Activated CD8-positive, alpha-beta memory T cell treated with anti-CD3 and anti-CD28 coated beads, Interleukin-2, amount 10 ng/mL, durations not matched to agents 7 days and 5 days (primary cell): ENCODE measurements at places on chromosomes 6 and 20.

- no peak for DNase-seq
- H3K36me3 ChIP-seq = peaks cover 5% of the 10 kb centered on the region
- peaks cover 4% of the 10 kb centered on the region for H3K27me3 ChIP-seq
- no peak overlapping the region for H3K27ac ChIP-seq
- no peak overlapping the region for H3K4me3 ChIP-seq
Observed at GRCh38 chr6:43735642-43736199, 34.3 kb upstream of the VEGFA start.

- no peaks in the 10 kb centered on the region for H3K36me3 ChIP-seq
- H3K4me1 ChIP-seq = no peaks in the 10 kb centered on the region
- H3K27me3 ChIP-seq = peaks cover 8% of the 10 kb centered on the region
- no peak for DNase-seq
- no peak overlapping the region for H3K4me3 ChIP-seq
Observed at GRCh38 chr6:169005166-169005565, 248.5 kb downstream of the THBS2 start.

DNA sequence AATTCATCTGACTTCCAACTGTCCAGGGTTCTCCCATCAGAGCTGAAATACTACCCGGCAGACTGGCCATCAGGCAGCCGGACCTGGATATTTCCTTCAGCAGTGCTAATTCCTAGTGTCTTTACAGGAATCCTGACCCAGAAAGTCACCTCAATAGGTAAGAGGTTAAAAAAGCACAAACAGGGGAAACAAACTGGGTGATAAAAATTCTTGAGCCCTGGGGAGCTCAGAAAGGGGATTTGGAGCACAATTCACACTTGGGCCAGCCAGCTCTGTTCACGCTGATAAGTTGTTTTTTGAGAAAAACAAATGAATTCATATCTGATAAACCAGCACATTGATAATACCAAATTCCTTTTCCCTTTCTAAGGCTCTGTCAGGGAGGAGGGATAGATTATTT is 104.0 kb downstream of the EDN1 start:
- peaks cover 2% of the 10 kb centered on the region for H3K27me3 ChIP-seq
- H3K4me1 ChIP-seq = no peaks in the 10 kb centered on the region
- no peaks in the 10 kb centered on the region for H3K36me3 ChIP-seq
- no peak overlapping the region for H3K27ac ChIP-seq
- H3K4me3 ChIP-seq = no peak overlapping the region

DNA sequence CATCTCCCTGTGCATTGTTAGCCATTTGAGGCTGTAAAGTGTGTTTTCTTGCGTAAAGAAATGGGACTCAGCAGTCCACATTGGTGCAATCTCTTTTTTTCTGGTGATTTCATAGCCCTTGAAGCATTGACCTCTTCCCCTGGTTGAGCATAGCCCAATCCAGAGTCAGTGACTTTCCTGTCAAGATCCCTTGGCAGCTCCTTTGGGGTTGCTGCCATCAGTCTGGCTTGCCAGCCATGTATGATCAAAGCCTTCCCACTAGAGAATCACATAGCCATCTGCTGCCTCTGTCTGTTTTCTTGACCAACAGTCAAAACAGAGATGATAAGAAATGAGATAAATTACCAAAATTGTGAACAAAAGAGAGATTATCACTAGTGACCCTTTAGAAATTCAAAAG is 19.6 kb downstream of the HLA-A start:
- peaks cover 35% of the 10 kb centered on the region for H3K4me1 ChIP-seq
- H3K27ac ChIP-seq = no peak overlapping the region
- DNase-seq = no peak
- H3K36me3 ChIP-seq = peaks cover 2% of the 10 kb centered on the region
- no peak overlapping the region for H3K4me3 ChIP-seq
- H3K27me3 ChIP-seq = no peaks in the 10 kb centered on the region

DNA sequence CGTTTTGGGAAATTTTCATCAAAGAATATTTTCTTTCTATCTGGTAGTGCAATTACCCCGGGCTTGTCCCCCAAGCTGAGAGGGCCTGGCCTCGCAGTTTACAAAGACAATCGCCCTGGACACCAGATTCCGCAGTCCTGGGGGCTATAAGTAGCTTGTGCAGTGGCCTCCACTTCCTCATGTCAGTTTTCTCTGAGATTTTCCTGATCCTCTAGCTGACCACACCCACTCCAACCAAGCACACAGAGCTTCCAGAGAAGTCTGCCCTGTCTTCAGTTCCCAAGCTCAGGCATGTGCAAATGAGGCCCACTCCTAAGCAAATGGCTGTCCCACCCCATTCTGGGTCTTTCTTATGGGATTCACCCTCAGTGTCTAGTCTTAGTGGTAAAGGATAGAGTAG is 245.3 kb downstream of the MAFB start:
- no peak overlapping the region for H3K4me3 ChIP-seq
- no peaks in the 10 kb centered on the region for H3K4me1 ChIP-seq
- no peak overlapping the region for H3K27ac ChIP-seq
- no peaks in the 10 kb centered on the region for H3K36me3 ChIP-seq
- H3K27me3 ChIP-seq = no peaks in the 10 kb centered on the region

- H3K36me3 ChIP-seq = no peaks in the 10 kb centered on the region
- no peak overlapping the region for H3K4me3 ChIP-seq
- no peak overlapping the region for H3K27ac ChIP-seq
- no peak for DNase-seq
- no peaks in the 10 kb centered on the region for H3K4me1 ChIP-seq
Observed at GRCh38 chr6:84095156-84095555, 61.6 kb downstream of the MRAP2 start.

- no peak overlapping the region for H3K27ac ChIP-seq
- no peak for DNase-seq
- H3K4me3 ChIP-seq = no peak overlapping the region
- peaks cover 4% of the 10 kb centered on the region for H3K4me1 ChIP-seq
Observed at GRCh38 chr6:157584036-157584435, 203.0 kb downstream of the ZDHHC14 start.

DNA sequence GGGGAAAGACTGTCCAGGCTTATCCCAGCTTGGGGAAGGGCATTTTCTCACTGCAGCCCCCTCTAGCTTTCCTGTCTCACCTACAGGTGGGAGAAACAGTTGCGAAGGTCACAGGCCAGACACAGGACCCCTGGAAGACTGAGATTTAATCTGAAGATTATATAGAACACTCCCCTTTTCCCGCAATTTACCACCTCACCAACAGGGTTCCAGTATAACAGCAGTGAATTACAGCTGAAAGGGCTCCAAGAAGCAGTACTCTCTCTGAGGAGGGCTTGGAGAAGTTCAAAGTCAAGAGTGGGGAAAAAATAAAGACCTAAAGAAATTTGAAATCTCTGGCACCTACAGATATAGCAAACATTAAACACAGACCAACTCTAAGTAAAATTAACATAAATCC is 111.9 kb downstream of the ANKRD60 start:
- no peak for DNase-seq
- H3K27ac ChIP-seq = no peak overlapping the region
- no peak overlapping the region for H3K4me3 ChIP-seq
- H3K36me3 ChIP-seq = no peaks in the 10 kb centered on the region
- H3K4me1 ChIP-seq = no peaks in the 10 kb centered on the region
- H3K27me3 ChIP-seq = peaks cover 37% of the 10 kb centered on the region

DNA sequence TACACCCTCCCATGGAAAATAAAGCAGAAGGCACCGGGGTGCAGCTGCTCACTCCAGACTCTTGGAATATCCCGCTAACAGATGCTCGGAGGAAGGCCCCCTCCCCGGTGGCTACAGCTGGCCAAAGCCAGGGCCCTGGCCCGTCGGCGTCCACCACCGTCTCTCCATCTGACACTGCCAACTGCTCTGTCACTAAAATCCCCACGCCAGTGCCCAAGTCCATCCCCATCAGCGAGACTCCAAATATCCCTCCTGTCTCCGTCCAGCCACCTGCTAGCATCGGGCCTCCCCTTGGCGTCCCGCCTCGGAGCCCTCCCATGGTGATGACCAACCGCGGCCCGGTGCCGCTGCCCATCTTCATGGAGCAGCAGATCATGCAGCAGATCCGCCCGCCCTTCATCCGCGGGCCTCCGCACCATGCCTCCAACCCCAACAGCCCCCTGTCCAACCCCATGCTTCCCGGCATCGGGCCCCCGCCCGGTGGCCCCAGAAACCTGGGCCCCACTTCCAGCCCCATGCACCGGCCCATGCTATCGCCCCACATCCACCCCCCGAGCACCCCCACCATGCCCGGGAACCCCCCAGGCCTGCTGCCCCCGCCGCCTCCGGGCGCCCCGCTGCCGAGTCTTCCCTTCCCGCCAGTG is 143.9 kb downstream of the SOBP start:
- peak overlapping the region; percentile 33 for H3K4me3 ChIP-seq
- H3K27me3 ChIP-seq = peaks cover 69% of the 10 kb centered on the region
- H3K27ac ChIP-seq = no peak overlapping the region
- H3K36me3 ChIP-seq = peaks cover 2% of the 10 kb centered on the region
- peaks cover 25% of the 10 kb centered on the region for H3K4me1 ChIP-seq

DNA sequence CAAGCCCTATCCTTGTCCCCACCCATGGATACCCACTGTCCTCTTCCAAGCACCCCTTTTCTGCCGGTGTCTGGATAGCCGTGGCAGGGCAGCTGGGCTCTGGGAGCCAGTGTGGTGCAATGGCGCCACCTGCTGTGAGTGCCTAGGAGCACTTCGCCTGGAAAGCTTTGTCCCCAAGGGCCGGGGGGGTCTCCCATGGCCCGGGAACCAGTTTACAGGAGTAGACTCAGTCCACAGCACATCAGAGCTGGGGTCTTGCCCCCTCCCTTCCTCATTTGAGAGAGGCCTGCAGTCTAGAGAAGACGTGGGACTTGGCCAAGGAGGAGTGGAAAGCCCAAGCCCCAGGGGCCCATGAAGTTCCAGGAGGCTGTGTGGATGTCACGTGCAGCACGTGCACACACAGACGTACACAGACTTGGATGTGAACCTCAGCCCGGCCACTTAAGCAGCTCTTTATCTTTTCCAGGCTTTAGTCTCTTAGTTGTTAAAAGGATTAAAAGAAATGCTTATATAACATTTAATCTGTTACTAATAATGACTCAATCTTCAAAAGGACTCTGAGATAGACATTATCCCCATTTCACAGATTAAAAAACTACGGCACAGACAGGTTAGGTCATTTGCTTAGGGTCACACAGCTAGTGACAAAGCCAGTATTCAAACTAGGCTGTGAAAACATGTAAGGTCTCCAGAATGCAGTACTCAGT is 40.9 kb upstream of the CDH22 start:
- H3K27ac ChIP-seq = peak overlapping the region; percentile 42
- DNase-seq = peak; percentile 66
- H3K4me1 ChIP-seq = peaks cover 14% of the 10 kb centered on the region
- peaks cover 3% of the 10 kb centered on the region for H3K27me3 ChIP-seq

- H3K27ac ChIP-seq = no peak overlapping the region
- H3K4me1 ChIP-seq = no peaks in the 10 kb centered on the region
- no peak for DNase-seq
- H3K4me3 ChIP-seq = no peak overlapping the region
- H3K36me3 ChIP-seq = no peaks in the 10 kb centered on the region
Observed at GRCh38 chr6:39389484-39389767, 66.9 kb upstream of the KCNK16 start.

- H3K27me3 ChIP-seq = no peaks in the 10 kb centered on the region
- no peak overlapping the region for H3K4me3 ChIP-seq
- DNase-seq = no peak
- peak overlapping the region; percentile 2 for H3K27ac ChIP-seq
Observed at GRCh38 chr20:36587388-36588070, 14.1 kb downstream of the TGIF2 start.

- no peak overlapping the region for H3K27ac ChIP-seq
- H3K27me3 ChIP-seq = no peaks in the 10 kb centered on the region
- no peak for DNase-seq
- no peak overlapping the region for H3K4me3 ChIP-seq
- peaks cover 19% of the 10 kb centered on the region for H3K36me3 ChIP-seq
Observed at GRCh38 chr6:14450133-14450504, 332.5 kb downstream of the CD83 start.

DNA sequence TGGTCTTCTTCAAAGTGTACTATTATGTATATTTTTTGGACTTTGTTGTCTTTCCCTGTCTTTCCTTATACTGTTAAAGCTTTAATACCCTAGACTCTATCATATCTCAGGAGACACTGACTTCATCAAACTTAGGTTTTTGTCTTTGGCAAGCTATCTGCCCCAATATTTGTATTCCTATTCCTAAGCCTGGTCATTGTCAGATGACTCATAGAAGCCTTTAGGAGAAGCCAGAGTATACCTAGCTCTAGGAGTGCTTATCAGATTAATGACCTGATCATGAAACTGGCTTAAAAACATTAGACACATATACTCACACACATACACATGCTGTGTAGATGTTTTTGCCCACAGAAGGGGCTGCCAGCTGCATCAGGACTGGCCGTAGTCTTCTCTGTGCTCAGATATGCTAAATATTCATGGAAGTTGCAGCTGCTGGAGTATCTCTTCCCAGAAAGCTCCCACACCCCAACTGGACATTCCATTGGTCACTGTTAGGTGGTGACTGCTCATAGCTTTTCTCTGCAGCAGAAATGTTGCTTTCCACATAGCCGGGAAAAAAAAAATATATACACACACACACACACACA is 102.0 kb downstream of the ANKS1A start:
- H3K27me3 ChIP-seq = no peaks in the 10 kb centered on the region
- H3K36me3 ChIP-seq = no peaks in the 10 kb centered on the region
- H3K4me1 ChIP-seq = no peaks in the 10 kb centered on the region
- no peak for DNase-seq
- no peak overlapping the region for H3K4me3 ChIP-seq

DNA sequence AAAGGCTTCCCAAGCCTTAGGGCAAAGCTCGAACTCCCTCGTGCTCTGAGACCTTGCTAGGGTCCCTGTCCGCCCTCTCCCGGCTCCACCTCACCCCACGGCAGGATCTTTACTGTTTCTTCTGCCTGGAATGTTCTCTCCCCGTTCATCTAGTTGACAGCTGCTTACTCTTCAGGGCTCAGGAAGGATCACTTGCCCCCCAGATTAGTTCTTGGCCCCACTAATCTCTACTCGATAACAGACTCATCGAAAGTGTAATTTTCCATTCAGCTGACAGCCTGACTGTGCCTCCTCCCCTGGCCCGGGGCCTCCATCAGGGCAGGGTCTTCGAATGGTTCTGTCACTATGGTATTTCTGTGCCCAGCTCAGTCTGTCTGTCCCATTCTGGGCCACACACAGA is 3.1 kb downstream of the MAP1LC3A start:
- H3K4me3 ChIP-seq = no peak overlapping the region
- H3K27me3 ChIP-seq = no peaks in the 10 kb centered on the region
- no peaks in the 10 kb centered on the region for H3K36me3 ChIP-seq

GRCh38 chr6:1334684-1335083 is 22.8 kb downstream of the FOXQ1 start:
- DNase-seq = no peak
- H3K27ac ChIP-seq = no peak overlapping the region
- no peaks in the 10 kb centered on the region for H3K4me1 ChIP-seq
- H3K4me3 ChIP-seq = no peak overlapping the region
- H3K27me3 ChIP-seq = peaks cover 29% of the 10 kb centered on the region
